Hippocampal formation (tissue), 2 donors: ENCODE measurements at places on chromosomes 7 and 10.

DNA sequence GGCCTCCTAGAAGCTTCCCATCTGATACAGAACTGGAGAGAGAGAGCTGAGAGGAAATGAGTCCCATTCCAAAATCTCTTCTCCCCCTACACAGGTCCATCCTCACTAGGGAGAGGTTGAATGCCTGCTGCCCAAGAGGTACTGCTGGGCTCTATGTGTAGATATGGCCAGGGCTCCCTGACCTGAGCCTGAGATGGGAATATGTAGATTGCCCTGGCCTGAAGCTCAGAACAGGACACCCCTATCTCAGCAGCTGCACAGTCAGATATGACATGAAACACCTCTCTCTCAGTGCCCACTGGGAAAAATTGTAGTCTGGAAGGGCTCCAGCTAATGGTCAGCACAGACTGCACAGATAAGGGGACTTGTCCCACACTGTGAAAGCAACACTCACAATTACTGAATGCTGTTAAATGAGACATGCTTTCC, 3.1 kb upstream of the IFIT1B start:
- DNase-seq: no peak

DNA sequence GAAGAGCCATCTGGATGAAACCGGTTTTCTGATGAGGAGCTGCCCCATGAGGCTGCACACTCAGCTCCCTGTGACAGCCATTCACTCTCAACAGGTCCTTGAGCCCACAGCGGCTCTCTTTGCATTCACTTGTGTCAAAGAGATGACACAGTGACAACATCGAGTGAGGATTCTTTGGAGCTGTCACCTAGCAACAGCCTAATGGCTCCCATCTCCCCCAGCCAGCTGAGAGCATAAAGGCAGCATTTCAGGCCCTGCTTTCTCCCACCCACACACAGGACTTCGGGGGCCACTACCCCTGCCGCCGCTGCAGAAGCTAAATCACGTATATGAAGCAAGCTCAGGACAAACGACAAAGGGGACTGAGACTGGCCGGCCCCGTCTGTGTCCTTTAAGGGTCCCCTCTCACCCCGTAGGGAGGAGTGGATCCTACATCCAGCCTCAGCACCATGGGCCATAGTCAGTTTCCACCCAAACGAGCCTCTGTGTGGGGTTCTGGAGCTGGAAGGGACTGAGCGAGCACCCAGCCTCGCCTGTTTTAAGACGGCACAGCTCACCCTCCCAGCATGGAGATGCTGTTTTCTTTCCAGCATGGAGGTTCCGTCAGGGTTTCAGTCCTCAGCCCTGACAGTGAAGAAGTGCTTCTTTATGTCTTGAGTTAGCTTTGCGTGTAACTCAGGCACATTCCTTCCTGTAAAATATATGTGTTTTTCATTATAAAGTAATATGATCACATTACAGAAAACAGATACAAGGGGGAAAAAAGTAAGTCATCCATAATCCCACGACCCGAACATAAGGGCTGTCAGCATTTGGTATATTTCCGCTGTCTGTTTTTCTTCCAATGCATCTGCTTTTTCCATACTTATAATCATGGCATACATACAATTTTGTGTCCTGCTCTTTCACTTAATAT, 4.9 kb downstream of the CPA4 start:
- no peak for DNase-seq

DNA sequence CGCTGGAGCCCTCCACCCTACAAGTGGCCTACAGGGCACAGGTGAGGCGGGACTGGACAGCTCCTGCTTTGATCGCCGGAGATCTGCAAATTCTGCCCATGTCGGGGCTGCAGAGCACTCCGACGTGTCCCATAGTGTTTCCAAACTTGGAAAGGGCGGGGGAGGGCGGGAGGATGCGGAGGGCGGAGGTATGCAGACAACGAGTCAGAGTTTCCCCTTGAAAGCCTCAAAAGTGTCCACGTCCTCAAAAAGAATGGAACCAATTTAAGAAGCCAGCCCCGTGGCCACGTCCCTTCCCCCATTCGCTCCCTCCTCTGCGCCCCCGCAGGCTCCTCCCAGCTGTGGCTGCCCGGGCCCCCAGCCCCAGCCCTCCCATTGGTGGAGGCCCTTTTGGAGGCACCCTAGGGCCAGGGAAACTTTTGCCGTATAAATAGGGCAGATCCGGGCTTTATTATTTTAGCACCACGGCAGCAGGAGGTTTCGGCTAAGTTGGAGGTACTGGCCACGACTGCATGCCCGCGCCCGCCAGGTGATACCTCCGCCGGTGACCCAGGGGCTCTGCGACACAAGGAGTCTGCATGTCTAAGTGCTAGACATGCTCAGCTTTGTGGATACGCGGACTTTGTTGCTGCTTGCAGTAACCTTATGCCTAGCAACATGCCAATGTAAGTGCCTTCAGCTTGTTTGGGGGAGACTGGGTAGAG, at the start of gene COL1A2:
Gene COL1A2, plus strand, starts transcription at position 459 of the 704 bp plus-strand sequence. Its CDS starts 137 bp downstream, at position 596.
- DNase-seq: no peak

DNA sequence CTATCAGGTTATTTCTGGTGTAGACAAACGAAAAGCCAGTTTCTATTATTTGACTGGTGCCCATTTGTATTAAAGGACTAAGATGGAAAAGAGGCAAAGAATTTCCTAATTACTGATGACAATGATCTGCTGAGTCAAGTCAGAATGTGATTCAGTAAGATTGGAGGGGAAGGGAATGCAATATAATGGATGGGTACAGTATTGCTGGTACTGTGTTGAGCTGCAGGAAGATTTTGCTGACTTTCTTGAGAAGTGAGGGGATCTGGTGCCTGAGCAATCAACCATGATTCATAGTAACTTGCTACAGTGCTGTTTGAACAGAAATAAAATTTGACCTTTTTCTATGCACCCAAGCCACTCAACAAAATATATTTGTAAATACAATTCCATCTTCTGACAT, 139.1 kb upstream of the RHEB start:
- no peak for DNase-seq

DNA sequence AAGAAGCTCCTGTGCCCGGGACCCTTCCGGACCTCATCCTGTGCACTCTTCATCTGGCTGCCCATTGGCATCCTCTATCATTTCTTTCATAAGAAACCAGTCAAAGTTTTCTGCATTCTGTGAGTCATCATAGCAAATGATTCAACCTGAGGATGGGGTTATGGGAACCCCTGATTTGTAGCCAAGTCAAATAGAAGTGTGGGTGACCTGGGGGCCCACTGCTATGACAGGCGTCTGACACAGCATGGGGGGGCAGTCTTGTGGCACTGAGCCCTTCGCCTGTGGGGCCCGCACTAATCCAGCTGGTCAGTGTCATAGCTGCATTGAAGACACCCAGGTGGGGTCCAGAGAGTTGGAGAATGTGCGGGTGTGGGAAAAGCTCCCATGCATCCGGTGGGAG, 230.4 kb downstream of the USP6NL start:
- DNase-seq: no peak

DNA sequence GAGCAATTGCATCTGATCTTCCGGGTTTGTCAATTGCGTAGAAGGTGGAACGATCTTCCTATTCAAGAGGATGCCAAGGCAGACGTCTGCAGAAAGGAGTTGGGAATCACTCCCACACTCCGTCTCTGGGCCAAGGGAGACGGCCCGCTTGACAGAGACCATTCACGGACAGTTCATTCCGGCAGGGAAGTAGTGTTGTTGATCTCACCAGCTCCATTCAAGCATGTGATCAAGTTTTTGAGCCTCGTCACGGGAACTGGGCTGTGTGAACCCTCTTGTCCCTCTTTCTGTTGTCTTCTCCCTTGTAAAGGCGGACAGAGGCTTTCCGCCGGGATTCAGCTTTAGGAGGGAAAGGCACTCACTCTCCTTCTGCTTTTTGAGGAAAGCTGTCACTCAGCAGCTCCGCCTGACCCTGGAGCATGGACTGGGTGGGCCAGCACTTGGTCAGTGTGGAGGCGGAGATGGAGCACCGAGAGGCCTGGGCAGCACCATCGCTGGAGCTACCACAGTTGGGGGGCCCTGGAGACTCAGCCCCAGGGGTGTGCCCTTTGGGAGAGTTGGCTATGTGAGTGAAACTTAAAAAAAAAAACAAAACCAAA, 44.9 kb downstream of the SPDYE5 start:
- DNase-seq: no peak

GRCh38 chr7:66426996-66427395, 201.7 kb upstream of the KCTD7 start:
- no peak for DNase-seq

GRCh38 chr10:44070282-44070681, 314.6 kb downstream of the CXCL12 start:
- DNase-seq: peak; percentile 39

GRCh38 chr7:116572036-116572435, 47.2 kb downstream of the CAV1 start:
- no peak for DNase-seq

- DNase-seq: no peak
These were observed 373 bp downstream of the DHX32 start for GRCh38 chr10:125880719-125881118.
